NCI-H1930 (cell line): ENCODE measurements at places on chromosomes 2 and 18.

- DNase-seq, result no peak
These were observed 4.1 kb downstream of the RNPEPL1 start for GRCh38 chr2:240572141-240573031.

DNA sequence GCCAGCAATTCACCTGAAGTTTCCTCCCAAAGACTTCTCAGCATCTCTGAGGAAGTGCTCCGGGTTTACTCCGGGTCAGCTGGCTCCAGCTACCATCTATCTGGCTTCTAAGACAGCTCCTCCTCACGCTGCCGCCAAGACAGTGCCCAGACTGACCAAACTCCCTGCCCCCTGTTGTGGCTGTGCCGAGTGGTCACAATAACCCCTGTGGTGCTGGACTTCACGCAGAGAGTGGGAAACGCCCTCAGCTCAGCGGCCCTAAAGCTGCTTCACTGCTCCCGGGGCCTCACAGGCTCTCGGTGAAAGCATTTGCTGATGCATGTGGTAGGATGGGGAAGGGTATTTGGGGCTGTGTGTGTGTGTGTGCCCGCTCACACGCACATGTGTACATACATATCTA, 154.8 kb upstream of the ZNF236 start:
- no peak for DNase-seq

DNA sequence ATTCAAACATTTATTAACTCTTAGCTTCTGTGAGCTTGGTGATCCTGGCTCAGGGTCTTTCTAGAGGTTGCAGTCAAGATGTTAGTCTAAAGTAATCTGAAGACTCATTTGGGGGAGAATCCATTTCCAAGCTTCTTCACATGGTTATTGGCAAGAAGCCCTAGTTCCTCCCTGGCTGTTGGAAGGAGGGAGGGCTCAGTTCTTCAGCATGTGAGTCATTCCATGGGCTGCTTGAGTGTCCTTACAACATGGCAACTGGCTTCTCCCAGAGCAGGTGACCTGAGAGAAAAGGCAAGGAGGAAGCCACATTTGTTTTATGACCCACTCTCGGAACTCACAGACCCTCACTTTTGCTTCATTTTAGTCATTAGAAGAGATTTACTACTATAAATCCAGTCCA, 10.6 kb upstream of the C2orf74 start:
- DNase-seq, result no peak

- peak; percentile 16 for DNase-seq
These were observed 256.6 kb downstream of the PIEZO2 start for GRCh38 chr18:10892786-10893185.

DNA sequence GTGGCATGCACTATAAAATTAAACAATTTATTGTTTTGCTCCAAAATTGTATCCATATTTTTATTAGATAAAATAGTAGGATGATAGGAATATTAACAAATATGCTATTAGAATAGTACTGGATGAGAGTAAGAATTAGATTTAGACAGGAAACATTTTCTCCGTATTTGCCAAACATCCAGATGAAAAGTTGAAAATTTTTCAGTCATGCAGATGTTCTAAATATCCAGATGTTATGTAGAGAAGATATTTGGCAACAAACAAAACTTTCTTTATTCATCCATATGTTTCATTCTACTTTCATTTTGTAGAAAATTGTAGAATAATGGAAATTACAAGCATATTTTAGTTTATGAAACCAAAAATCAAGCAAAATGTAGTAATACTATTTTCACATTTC, 45.2 kb upstream of the NEUROD1 start:
- no peak for DNase-seq

DNA sequence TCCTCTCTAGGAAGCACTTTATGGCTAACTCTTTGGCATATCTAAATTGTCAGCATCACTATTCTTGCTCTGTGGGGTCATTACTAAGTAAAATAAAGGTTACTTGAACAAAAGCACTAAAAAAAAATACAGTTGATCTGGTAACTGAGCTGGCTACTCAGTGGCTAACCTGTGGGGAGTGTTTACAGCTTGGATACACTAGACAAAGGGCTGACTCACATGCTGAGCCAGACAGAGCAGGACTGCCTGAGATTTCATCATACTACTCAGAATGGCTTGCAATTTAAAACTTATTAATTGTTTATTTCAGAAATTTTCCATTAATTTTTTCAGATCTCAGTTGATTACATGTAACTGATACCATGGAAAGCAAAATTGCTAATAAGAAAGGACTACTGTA, 1690.4 kb upstream of the SLC39A10 start:
- no peak for DNase-seq

GRCh38 chr2:207692206-207693065, 19.0 kb upstream of the CCNYL1 start:
- peak; percentile 45 for DNase-seq

DNA sequence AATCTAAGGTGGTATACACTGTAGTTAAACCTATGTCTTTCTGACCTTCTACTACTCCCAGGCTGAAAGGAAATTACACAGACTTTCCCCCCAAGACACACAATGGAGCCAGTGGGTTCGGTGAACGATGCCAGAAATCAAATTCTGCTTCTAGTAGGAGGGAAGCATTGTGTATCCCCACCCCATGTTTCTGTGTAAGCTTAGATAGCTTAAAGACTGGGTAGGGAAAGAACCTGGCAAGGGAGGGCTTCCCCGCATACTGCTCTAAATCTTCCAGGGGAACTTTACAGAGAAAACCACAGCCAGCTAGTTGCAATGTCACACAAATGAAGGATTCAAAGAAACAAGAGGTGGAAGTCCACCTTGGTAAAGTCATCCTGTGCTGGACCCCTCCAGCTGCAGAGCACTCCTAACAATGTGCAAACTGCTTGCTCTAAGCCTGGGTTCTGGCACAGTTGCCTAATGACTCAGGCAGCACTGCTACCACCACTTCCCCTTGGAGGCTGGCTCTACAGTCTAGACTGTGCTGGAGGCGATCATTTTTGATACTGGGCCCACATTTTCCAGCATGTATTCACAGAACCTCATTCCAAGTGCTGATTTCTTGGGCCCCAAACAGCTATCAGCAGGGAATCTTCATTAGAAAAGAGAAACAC, 47.5 kb downstream of the TRIB2 start:
- DNase-seq, result no peak

GRCh38 chr18:73101977-73102376, 234.2 kb upstream of the NETO1 start:
- DNase-seq, result no peak

GRCh38 chr2:62208758-62209114, 12.8 kb downstream of the B3GNT2 start:
- no peak for DNase-seq

DNA sequence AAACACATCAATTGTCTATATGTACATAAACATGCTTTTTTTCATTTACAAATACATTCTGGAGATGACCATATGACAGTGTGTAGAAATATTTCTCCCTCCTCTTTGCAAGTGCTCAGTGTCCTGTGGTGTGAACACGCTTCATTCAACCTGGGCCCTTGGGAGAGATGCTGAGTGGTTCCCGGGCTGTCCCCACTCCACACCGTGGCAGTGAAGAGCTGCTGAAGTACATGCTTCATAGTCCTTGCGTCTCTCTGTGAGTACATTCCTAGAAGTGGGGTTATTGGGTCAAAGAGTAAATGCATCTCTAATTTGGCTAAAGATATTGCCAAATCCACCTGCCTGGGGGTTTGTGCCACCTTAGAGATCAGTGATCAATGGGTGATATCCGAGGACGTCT, 6.5 kb upstream of the GPR35 start:
- no peak for DNase-seq

DNA sequence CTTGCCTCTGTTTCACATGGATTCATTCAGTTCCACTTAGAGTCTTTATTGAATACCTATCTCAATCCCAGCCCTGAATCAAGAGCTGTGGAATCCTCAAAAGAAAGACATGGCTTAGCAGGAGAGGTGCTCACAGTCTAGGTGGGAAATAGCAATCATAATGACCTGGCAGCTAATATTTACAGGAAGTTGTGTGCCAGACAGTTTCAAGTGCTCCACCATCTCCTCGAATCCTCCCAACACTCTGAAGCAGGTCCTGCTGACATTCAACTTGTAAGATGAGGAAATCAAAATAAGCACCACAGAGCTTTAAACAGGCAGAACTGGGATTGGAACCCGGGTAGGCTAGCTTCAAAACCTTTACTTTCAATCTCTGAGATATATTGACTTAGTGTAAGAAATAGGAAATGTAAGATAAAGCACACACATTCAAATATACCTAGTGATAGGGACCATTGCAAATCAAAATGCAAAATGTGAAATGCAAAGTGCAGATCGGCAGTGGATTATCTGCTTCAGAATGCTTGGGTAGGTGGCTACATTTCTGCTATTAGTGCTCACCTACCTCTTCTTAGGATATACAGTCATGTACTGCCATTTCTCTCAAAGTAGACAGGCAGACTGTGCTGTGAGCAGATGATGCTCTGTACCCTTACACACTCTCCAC, 182.0 kb downstream of the PRKCE start:
- DNase-seq, result no peak

- no peak for DNase-seq
These were observed 67.6 kb downstream of the CD226 start for GRCh38 chr18:69880083-69880482.

- DNase-seq, result no peak
These were observed 1165.5 kb upstream of the SLC39A10 start for GRCh38 chr2:194491409-194492115.

DNA sequence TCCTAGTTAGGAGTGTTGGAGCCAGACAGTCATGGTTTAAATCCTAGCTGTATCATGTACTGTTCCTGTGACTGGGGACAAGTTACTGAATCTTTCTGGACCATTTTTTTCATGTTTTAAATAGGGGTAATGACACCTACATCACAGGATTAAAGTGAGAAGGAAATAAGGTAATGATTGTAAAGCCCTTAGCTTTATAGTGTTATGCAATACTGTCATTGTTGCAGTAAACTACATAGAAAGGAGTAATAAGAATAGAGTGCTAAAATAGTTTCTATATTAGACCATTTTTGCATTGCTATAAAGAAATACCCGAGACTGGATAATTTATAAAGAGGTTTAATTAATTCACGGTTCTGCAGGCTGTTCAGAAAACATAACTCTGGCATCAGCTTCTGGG, 14.5 kb downstream of the AGPS start:
- DNase-seq, result no peak

GRCh38 chr2:120710256-120710655, 25.4 kb upstream of the GLI2 start:
- DNase-seq, result no peak

- DNase-seq, result no peak
These were observed 43.9 kb downstream of the TBC1D8 start for GRCh38 chr2:101107241-101107640.

GRCh38 chr2:47057687-47058002, 97.5 kb downstream of the STPG4 start:
- DNase-seq, result no peak

DNA sequence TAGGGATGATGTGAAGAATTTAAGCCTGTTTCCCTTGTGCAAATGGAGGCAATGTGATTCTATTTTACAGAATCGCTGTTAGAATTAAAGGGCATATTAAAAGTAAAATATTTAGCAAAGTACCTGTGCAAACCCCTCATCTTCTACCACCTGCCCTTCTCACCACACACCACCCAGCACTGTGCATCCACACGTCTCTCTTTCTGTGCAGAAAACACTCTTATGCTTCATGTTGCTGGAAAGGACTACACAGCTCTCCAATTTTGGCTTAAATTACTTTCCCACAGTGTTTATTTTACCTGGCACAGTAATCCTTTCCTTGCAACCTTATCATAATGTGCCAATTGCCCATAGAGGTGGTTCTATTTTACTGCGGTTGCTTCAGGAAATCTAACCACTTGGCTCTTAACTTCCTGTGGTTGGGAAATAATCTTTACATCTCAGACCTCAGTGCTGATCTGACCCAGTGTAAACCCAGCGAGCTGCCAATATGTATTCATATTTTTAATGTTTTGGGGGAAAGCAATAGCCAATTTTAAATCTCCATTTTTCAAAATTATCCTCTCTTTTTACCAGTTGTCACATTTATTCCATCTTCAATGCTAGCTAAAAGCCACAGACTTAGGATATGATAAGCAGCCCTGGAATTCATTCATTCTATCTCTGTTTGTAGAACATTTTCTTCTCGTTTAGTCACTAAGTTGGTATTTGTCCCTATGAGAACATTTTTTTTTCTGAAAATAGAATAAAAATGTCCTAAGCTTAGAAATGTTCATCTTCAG, 250.9 kb downstream of the DSEL start:
- DNase-seq, result no peak

DNA sequence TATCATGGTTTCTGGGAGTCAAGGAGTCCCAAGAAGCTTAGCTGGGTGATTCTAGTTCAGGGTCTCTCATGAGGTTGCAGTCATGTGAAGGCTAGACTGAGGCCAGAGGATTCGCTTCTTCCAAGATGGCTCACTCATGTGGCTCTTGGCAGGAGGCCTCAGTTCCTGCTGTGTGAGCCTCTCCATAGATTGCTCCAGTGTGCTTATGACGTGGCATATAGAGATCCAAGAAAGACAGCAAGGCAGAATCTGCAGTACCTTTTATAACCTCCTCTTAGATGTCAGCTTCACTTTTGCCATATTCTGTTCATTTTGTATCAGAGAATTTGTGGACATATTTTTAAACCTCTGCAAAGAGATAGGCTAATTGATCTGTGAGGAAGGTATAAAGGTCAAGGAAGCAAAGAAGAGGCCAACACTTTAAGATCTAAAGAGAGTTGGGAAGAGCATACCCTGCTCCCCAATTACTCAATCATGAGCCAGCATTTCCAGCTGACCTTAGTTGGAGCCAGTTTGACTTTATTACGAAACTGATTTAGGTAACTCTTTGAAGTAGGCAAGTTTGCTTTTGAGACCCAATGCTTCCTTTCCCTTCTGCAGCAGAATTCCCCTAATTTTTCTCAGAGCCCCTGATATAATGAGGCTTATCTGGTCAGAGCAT, 134.7 kb downstream of the EML6 start:
- DNase-seq, result no peak

- no peak for DNase-seq
These were observed 127.8 kb downstream of the COPS8 start for GRCh38 chr2:237213315-237214022.

GRCh38 chr2:11128243-11128951, 26.9 kb upstream of the SLC66A3 start:
- DNase-seq, result no peak

DNA sequence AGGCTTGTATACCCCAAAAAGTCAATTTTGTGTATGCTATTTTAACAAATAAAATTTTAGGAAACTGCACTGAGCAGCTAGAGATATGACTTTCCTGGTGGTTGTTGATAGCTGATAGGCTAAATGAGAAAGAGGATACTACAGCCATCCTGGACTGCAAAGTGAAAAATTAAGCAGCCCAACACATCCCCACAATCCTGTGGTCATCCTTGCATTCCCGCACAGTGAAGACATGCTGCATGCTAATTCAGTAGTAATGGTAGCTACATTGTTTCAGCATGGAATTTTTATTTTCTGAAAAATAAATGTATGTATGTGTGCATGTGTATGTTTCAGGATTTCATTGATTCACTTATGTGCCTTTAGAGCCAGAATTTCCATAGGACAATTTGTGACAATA, 124.2 kb upstream of the CCDC68 start:
- DNase-seq, result no peak

DNA sequence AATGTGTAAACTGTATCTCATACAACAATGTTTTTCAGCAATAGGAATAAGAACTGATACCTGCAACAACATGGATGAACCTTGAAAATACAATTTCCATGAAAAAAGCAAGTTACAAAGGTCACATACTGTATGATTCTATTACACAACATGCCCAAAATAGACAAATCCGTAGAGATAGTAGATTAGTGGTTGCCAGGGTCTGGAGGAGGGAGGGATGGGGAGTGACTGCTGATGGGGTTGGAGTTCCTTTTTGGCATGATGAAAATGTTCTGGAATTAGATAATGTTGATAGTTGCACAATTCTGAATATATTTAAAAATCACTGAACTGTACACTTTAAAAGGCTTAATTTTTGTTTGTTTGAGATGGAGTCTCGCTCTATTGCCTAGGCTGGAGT, 33.8 kb downstream of the UBXN4 start:
- no peak for DNase-seq
